M059J (cell line): ENCODE measurements at places on chromosomes 1 and 21.

DNA sequence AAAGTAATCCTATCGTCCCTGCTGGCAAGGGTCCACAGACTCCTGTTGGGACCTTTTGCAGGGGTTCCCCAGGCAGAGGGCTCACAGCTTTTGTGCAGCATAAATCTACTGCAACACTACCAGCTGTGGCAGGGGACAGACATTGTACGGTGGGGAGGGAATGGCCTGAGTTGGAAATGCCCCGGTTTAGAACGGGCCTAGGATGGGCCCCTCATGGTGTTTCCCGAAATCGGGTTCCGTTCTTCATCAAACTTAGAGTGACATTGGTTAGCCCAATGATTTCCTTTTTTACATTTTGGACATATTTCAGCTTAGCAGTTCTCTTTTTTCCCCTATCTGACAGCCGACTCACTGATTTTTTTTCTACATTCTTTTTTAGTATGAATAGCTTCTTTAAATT lies 26.5 kb upstream of the SAMD11 start:
- no peak for DNase-seq

- peak; percentile 59 for DNase-seq
Observed at GRCh38 chr1:41341772-41342562, 19.3 kb upstream of the FOXO6 start.

- DNase-seq, result peak; percentile 42
Observed at GRCh38 chr1:225427235-225428067, at the start of gene LBR. Gene LBR, minus strand, starts transcription at chr1:225428038. Its CDS starts 3,963 bp downstream, at chr1:225424075.

DNA sequence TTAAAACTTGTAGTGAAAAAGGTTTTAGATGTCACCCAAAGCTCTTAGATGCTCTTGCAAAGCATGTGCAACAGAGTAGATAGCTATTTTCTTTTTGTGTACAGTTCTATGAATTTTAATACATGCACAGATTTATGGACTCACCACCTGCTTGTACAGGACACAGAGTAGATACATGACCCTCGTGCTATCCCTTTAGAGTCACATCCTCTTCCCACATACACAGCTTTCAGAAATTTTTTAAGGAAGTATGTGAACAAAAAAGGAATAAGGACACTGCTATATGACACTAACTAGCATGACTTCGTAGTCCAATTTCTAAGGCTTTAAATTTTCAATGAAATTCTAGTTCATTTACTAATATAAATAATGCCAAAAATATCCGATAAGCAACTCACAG lies 60.9 kb downstream of the ABL2 start:
- no peak for DNase-seq

DNA sequence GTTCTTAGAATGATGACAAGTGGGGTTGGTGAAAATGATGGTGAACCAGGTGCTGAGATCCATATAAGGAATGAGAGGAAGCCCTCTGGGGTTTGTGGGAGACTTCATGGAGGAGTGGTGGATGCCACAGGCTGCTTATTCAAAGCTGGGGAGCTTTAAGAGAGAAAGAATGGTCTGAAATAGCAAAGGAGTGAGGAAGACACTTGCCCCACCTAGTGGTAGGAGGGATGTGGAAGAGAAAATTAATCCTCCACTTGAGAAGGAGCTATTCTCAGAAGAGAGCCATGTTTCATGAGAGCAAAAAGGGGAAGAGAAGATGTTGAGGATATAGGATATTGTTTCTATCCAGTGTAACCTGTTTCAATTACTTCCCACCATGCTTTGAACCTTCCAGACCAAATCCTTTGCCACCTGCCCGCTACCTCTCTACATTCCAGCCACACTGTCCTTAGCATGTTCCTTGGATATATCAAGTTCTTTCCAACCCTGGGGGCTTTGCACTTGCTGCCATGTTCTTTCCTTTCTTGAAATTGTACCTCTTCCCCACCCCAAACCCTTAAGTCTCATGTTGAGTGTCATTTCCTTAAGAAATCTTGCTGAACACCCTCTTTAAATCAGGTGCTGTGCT lies 19.6 kb upstream of the ZNF648 start:
- DNase-seq, result peak; percentile 40

DNA sequence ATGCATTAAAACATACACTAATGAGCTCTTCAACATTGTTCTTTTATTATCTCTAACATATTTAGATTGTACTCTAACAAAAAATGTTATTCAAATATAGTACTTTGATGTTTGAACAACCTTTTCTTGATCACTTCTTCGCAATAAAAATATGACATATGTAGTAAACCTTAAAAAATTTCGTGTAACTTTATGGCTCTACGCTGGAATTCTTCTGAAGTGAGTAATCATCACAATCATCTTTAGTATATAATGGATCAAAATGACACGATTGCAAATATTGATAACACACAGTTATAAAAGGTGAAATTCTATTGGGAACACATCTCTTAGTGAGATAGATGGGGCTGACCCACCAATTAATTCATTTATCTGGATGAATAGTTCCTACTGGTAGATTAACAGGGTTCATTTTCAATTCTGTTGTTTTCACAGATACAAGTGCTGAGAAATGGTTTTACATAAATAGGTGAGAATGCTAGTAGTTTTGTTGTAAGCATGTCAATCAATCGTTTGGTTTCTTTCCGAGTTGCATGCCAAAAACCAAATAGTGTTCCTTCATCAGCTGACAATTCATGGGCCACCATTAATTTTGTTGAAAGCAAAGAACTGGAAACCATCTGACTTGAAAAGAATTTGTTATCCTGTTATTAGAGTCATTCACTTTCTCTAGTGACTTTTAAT lies 1.5 kb upstream of the ZMPSTE24 start:
- no peak for DNase-seq

GRCh38 chr1:26317612-26318337 lies at the start of gene CD52:
Gene CD52, plus strand, starts transcription at chr1:26317958. Its CDS starts 60 bp downstream, at chr1:26318018.
- no peak for DNase-seq

DNA sequence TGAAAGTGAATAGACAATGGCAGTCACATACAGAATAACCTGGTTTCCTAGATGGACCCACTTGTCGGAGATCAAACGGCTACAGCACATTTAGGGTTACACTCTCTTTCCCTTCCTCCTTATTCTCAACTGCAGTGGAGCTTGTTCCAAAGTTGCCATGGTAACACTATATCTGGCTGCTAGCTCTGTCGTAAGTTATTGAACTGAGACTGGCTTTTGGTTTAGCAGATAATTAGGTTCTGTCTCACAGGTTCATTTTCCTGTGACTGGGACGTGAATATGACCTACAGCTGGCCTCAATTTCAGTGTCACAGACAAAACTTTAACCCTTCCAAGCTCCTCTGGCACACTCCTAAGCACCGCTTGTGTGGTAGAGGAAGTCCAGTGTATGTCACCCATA lies 875.8 kb downstream of the USP25 start:
- no peak for DNase-seq

- no peak for DNase-seq
Observed at GRCh38 chr1:237673631-237674030, 217.1 kb downstream of the ZP4 start.

- peak; percentile 94 for DNase-seq
Observed at GRCh38 chr1:207890136-207890738, 20.7 kb downstream of the CD34 start.

DNA sequence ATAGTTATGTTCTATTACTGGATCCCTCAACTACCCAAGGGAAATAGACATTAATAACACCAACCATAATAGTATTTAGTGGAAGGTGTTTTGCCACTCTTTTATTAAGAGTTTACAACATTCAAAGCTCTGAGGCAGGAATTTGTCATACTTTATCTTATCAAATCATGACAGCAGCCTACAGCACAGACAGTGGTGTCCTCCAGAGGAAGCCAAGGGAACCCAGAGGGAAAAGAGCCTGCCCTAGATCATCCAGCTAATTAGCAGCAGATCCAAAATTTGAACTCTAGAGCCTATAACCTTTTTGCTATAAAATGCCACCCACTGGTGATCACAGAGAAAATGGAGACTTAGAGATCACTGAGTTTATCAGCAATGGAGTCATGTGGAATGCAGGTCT lies 18.2 kb downstream of the VAV3 start:
- no peak for DNase-seq

DNA sequence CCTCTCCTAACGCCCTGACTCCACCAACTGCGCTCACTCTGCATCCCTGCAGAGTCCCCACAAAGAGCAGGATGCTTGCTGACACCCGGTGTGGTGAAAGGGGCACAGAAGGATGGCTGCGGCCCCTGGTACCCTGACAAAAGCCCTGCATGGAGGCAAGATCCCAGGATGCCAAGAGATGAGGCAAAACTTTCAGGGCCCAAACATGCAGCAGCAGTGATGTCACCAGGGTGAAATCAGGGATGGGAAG lies 36.6 kb downstream of the SLC9A1 start:
- DNase-seq, result no peak

GRCh38 chr1:15070145-15070748 lies 83.3 kb upstream of the TMEM51 start:
- DNase-seq, result peak; percentile 36
